ENCODE measurements at places on chromosomes 2 and 18.
A peak's percentile ranks its signal among the peaks of the same experiment; 100 is the strongest.

GRCh38 chr18:8977166-8977565 is 125.3 kb upstream of the NDUFV2 start:
- no peak for DNase-seq

DNA sequence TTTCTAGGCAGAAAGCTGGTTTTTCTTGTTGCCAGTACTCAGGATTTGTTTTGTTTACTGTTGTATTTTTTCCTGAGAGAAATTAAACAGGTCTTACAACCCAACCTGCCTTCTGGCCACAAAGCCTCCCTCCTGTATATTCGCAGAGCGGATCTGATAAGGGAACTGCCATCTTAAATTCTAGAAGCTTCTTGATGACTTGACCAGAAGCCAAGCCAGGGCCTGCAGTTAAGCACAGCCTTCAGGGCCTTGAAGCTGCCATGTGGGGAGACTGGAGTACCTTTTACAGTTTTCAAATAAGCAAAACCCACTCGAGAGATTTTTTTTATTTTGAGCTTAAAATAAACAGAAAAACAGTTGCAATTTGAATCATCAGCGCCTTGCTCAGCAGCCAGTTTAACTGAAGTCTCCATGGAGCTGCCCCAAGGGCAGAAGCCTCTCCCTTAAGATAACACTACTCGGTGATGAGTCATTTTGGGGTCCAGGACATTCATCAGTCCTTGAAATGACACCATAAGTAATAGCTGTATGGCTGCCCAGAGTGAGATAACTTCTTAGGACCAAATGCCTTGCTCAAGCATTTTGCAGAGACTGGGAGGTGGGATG is 51.5 kb upstream of the PHLPP1 start:
- no peak for DNase-seq

GRCh38 chr2:111106706-111107105 is 14.0 kb upstream of the BCL2L11 start:
- no peak for DNase-seq

DNA sequence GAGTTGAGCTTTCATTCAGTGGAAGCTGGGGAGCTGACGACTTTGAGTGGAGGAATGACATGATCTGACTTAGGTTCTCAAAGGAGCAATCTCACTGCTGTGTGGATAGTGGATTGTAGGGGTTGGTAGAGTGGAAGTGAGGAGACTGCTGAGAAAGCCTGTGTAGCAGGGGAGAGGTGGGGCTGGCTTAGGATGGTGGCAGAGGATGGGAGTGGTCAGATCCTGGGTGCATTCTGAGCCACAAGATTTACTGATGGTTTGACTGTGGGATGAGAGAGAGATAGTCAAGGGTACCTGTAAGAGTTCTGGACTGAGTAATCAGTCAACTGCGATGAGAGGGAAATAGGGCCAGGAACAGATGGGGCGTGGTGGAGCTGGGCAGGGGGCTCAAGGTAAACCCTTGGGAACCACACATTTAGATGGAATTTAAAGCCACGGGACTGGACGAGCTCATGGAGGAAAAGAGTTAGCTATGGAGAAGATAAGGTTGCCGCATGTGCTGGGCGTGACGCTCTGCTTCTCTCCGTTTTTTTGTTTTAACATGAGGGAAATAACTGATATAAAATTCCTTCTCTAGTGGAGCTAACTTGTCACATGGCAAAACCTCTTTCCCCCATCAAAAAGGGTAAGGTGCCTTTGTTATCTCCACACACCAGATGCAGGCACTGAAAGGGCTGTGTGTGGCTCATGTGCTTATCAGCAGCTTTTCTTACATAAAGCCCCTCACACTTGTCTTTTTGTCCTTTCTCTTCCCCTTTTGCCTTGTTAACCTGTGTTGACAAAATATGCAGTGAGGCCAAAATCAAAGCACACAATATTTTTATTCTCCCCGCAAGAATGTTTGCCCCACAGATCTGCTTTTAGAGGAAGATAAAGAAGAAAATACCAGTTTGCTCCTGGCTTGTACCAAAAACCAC is 379.8 kb downstream of the TSN start:
- DNase-seq, result no peak

DNA sequence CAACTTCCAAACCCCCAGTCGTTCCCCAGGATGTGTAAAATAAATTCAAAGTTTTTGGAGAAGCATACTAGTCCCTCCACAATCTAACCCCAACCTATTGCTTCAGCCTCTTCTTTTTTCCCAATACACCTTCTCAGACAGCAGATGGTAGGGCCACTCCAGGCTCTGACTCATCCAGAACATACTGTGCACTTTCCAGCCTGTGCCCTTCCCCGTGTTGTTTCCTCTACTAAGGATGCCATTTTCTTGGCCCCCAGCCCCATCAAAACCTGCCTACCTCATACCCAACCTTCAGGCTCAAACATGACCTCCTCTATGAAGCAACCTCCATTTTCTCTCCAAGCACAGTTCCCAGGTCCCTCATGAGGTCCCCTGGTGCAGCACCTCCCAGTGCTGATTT is 669.3 kb downstream of the BCL11A start:
- DNase-seq, result no peak

- no peak for DNase-seq
These were observed 16.3 kb downstream of the ASAP2 start for GRCh38 chr2:9222893-9223287.

DNA sequence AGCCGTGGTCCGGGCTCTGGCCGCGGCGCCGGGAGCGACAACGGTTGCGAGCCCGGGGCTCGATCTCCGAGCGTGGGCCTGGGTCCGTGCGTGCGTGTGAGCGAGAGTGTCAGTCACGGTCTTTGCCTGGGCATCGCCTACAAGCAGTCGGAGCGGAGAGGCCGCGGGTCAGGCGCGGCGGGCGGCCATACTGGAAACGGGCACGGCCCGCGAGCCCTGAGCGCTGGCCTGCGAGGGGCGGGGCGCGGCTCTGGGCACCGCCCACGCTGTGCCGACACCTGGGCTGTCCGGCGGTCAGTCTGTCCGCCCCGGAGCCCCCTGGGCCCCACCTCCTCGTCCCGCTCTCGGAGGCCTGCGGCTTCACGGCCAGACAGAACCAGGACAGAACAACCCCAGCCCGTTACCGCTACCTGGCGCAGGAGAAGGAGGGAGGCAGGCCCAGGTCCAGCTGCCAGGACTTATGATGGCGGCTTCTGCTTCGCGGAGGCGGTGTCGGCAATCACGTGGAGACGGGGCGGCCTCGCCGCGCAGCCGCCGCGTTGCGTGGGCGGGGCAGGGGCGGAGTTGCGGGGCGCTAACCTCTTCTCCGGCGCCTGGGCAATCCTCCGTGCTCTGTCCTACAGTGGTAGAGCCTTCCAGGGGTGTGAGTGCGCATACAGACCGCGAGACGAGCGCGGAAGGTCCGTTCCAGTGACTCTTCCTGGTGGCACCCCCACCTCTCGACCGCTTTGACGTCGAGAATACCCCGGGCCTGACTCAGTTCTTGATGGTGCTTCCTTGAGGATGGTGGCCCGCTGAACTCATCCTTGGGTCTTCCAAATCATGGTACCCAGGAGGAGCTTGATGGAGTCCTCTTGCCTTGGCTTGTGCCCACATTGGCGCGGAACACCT is at the start of gene TMEM131:
TMEM131 (minus strand) TSS at position 215 of the 891 bp plus-strand sequence. CDS start 286 bp downstream, outside the sequence.
- peak; percentile 93 for DNase-seq

- DNase-seq, result no peak
These were observed 3.6 kb upstream of the TRABD2A start for GRCh38 chr2:84884449-84884848.

- no peak for DNase-seq
These were observed 76.3 kb upstream of the DTNB start for GRCh38 chr2:25749676-25750075.

Measured in NAMALWA (cell line).